Kidney epithelial cell (primary cell): ENCODE measurements at places on chromosomes 2 and 18. TPM values are rescaled to one million over a fixed set of nuclear protein-coding genes. Genes with fewer than 3 reads are reported as not detected.

DNA sequence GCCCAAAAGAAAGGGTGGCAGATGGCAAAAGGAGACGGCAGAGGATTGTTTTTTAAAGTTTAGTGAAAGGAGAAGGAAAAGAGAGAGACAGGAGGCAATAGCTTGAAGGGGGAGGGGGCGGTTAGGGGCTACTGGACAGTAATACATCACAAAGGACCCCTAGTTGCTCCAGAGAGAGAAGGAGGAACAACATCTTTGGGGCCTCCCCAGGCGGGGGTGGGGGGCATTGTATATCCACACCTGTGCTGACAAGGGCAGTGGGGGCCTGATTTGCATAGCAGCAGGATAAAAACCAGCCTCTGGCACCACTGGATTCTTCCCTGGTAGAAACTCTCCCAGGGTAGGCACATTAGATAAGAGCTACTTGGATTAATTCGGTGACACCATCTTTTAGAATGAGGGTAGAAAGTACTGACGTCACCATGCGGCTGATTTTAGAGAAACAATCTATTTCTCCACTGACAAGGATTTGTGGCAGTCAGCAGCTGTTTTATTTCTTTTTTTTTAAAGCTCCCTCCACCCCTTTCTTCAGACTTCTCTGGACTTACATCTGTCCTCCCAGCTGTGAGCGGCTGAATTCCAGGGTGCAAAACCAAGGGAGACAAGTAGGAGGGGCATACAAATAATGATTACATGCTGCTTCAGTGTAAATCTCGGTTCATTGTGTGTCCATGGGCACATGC, 199.8 kb upstream of the NRP2 start:
- no peak for DNase-seq

- DNase-seq, result no peak
These were observed 5.4 kb upstream of the POLI start for GRCh38 chr18:54263904-54264336.

- DNase-seq, result no peak
These were observed 95.8 kb downstream of the PTPRM start for GRCh38 chr18:7662866-7663265.

- no peak for DNase-seq
These were observed 172.7 kb downstream of the SOCS6 start for GRCh38 chr18:70461323-70462077.

DNA sequence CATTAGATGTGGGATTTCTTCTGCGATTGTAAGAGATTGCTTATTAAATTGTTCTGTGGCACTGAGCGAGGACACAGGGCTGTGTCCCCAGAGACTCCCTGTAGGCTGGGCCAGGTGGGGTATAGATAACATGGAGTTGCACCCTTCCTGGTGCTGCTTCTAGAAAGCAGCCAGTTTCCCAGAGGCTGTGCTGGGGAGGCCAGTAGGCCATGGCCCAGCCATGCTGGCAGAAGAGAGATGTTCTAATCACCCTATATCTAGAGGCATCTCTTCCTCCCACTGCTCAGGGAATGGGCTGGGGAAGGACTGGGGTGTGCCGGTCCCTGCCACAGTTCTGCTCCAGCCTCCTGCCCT, 66.9 kb downstream of the HS1BP3 start:
- no peak for DNase-seq

DNA sequence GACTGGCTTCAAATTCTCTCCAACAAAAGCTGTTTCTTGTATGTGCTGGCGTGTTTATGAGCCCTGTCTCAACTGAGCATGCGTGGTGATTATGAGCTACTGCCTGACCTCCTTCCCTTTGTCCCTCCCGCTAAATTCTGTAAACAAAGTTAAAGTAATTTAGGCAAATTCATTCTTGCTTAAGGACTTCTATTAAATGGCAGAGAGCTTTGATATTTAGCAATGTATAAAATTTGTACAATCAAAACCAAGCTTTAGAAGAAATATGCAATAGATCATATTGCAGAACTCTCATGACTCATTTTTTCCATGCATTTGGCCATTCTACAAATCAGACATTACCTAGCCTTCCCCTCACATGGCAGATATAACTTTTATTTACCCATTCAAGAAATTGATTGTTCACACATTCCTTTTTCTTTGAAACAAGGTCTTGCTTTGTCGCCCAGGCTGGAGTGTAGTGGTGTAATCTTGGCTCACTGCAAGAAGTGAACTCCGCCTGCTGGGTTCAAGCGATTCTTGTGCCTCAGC, 18.2 kb downstream of the IGFBP2 start:
- DNase-seq, result no peak

DNA sequence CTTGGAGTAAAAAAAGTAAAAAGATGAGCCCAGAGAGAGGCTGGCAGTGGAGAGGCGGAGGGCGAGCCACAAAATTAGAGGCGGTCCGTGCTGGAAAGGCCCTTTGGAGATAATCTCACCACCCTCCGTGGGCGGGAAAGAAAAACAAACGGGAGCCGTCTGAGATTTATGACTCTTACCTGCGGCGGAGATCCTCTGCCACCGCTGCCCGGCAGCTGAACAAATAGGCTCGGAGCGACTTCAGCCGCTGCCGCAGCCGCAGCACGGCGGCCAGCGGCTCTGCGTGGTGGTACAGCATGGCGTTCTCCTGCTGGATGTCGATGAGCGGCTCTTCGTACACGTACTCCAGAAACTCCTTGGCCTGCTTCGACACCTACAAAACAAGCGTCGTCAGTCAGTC, 94.6 kb downstream of the PLEKHM3 start:
- no peak for DNase-seq

DNA sequence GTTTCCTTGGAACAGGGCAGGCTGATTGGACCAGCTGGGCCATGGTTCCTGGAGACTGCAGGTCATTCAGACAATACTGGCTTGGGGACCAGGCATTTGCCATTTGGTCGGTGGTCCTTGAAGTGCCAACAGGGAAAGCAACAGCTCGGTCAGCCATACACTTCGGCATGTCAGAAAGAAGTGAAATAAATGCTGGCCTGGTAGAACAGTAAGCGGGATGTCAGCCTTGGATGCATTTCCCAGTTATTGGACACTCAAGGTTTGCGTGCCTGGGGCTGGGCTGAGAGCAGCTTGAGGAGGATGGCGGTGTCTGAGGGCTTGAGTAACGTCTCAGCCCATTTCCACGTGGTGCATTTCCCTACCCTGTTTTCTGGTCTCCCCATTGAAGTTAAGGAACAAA, 75.4 kb downstream of the NCK2 start:
- no peak for DNase-seq

TEX44 gene
- not detected in 2 replicates for total RNA-seq

GRCh38 chr2:8806885-8807704, 30.3 kb downstream of the KIDINS220 start:
- no peak for DNase-seq

DNA sequence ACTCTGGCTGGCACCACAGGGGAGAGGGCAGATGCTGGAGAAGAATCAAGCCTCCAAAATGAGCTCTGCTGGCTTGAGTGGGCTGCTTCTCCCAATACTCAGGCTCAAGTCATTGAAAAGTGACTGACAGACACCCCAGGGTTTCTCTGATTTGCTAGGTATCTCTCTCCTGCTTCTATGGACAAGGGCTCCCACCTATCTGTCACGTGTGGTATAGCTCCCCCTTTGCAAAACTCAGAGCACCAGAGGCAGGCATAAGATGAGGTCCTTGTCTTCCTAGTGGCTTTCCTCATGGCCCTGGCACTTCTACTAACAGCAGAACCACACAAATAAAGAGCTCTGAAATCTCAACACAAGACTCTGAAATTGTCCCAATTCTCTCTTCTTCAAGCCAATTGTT, 105.2 kb downstream of the GALNT14 start:
- DNase-seq, result no peak

DNA sequence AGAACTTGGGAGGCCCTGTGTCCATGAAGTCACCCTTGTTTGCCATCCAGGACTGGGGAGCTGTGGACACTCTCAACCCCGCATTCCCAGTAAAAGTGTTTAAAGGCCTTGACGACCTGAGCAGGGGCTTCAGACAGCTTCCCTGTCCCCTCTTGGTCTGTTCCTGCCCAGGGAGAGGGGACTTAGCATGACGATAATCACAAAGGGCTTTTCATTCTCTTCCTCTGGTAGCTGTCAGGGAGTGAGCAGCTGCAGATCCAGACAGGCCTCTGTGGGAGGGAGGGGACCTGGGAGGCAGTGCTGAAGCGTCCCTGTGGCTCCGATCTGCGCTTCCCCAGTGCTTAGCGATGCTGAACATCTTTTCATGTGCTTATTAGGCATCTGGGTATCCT, 77.8 kb upstream of the HS6ST1 start:
- no peak for DNase-seq

- DNase-seq, result no peak
These were observed 95.1 kb downstream of the LRRTM1 start for GRCh38 chr2:80209458-80209857.

- DNase-seq, result no peak
These were observed 777.5 kb upstream of the ID2 start for GRCh38 chr2:7904319-7904718.

PSMA8 gene
- total RNA-seq, result not detected in 2 replicates

DNA sequence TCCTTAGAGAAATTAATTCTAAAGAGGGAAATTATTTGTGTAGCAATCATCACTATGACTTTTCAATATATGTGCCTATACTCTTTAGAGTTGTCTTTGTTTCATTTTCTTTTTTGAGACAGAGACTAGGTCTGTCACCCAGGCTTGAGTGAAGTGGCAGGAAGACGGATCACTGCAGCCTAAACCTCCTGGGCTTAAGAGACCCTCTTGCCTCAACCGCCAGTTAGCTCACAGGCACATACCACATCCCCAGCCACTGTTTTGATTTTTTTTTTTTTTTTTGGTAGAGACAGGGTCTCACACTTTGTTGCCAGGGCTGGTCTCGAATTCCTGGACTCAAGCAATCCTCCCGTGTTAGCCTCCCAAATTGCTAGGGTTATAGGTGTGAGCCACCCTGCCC, 12.4 kb downstream of the YWHAQ start:
- DNase-seq, result no peak

ZNF519 gene
- total RNA-seq, result 1.9 and 3.9 TPM in 2 replicates

MAPRE3 gene
- total RNA-seq, result 4.6 and 5.0 TPM in 2 replicates

CHRNG gene
- not detected in 2 replicates for total RNA-seq

LRP2 gene
- 0.21 and 1.4 TPM in 2 replicates for total RNA-seq

DNA sequence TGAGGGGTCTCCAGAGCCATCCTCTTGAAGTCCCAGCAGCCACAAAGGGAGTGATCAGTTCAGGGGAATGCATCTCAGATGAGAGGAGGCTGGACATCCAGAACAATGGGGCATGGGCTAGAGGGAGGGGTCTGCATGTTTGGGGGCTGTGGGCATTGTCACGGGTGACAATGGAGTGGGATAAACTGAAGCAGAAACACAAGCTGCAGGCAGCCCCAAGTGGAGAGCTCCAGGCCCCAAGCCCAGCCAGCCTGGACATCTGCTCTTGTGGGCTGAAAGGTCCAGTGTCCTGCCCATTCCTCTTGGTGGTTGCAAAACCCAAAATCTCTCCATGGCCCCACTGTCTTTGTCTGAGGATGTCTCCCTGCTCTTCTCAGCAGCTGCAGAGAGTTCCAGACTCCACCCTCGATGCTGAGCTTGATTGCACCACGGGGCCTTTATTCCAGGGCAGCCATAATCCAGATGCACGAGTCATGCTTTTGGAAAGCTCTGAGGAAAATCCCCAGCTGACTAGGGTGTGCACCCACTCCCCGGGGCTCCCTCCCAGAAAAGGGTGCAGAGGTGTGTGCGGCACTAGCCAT, 149.4 kb downstream of the TNS1 start:
- DNase-seq, result no peak

GRCh38 chr2:165277295-165277694, 38.1 kb downstream of the SCN2A start:
- DNase-seq, result no peak

DNA sequence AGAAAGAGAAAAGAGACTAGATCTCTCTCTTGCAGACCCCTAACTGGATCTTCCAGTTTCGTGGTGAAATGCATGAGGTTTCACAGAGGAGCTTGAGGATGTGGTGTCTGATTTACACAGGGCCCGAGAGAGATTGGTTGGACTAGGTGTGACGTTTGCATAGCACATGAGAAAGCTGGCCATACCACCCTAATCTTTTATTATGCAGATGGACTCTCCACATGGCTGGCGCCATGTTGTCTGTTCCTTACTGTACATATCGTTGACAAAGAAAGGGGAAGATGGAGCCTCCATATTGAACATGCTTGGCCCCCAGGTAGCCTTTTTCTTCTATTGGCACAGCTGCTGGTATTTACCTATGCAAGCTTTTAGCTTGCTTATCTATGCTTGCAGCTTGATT, 27.5 kb upstream of the PGAP1 start:
- DNase-seq, result no peak

DNA sequence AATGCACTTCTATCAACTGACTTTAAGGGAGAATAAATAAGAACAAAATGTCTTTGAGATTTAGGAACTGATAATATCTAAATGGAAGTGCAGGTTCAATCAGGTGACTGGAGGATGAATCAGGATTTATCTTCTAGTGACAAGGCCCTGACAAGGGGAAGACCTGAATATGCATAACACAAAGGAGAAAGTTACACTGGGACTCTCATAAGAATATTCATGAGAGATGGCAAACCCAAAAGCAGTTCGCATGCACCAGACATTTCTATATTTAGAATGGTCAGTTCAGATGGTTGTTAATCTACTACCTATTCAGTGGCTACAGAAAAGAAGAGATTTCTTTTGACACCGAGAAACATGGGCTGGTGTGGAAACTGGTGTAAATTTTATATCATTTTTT, 1771.3 kb upstream of the LRRTM1 start:
- no peak for DNase-seq
